ENCODE measurements at places on chromosomes 11 and 22. TPM values are rescaled to one million over a fixed set of nuclear protein-coding genes. Genes with fewer than 3 reads are reported as not detected.

Gene BTG4
- total RNA-seq: not detected

DNA sequence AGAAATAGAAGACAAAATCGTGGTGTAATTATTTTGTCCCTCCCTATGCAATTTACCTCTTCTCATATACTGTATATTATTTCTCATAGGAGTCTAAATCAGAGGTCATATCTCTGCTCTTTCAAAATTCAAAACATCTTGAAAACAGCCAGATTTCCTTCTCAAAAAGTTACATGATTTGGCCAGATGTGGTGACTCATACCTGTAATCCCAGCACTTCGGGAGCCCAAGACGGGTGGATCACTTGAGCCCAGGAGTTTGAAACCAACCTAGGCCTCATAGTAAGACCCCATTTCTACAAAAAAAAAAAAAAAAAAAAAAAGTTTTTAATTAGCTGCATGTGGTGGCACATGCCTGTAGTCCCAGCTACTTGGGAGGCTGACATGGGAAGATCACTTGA, 29.0 kb upstream of the DNAJB7 start:
- DNase-seq: no peak
- peaks cover 27% of the 10 kb centered on the region for H3K36me3 ChIP-seq
- no peak overlapping the region for H3K4me3 ChIP-seq
- H3K27ac ChIP-seq: no peak overlapping the region
- no peaks in the 10 kb centered on the region for H3K4me1 ChIP-seq
- no peaks in the 10 kb centered on the region for H3K27me3 ChIP-seq

Gene KRTAP5-2
- total RNA-seq: not detected

- H3K4me1 ChIP-seq: no peaks in the 10 kb centered on the region
- H3K4me3 ChIP-seq: no peak overlapping the region
- no peaks in the 10 kb centered on the region for H3K27me3 ChIP-seq
- DNase-seq: no peak
These were observed 33.2 kb downstream of the SLC5A12 start for GRCh38 chr11:26688701-26689100.

Gene TUBA8
- total RNA-seq: 28.2 TPM

Gene EHF
- total RNA-seq: not detected

- no peak for DNase-seq
- no peaks in the 10 kb centered on the region for H3K4me1 ChIP-seq
- H3K36me3 ChIP-seq: peaks cover 8% of the 10 kb centered on the region
- H3K4me3 ChIP-seq: no peak overlapping the region
- H3K27ac ChIP-seq: no peak overlapping the region
These were observed 25.9 kb downstream of the RAB6A start for GRCh38 chr11:73734993-73735392.

GRCh38 chr11:38582756-38583155, 1984.7 kb upstream of the RAG2 start:
- H3K27ac ChIP-seq: no peak overlapping the region
- DNase-seq: no peak
- H3K4me1 ChIP-seq: no peaks in the 10 kb centered on the region
- H3K27me3 ChIP-seq: no peaks in the 10 kb centered on the region
- H3K4me3 ChIP-seq: no peak overlapping the region

Measured in muscle of leg (tissue), 16 donors.